ENCODE measurements at places on chromosomes 16 and 17.

DNA sequence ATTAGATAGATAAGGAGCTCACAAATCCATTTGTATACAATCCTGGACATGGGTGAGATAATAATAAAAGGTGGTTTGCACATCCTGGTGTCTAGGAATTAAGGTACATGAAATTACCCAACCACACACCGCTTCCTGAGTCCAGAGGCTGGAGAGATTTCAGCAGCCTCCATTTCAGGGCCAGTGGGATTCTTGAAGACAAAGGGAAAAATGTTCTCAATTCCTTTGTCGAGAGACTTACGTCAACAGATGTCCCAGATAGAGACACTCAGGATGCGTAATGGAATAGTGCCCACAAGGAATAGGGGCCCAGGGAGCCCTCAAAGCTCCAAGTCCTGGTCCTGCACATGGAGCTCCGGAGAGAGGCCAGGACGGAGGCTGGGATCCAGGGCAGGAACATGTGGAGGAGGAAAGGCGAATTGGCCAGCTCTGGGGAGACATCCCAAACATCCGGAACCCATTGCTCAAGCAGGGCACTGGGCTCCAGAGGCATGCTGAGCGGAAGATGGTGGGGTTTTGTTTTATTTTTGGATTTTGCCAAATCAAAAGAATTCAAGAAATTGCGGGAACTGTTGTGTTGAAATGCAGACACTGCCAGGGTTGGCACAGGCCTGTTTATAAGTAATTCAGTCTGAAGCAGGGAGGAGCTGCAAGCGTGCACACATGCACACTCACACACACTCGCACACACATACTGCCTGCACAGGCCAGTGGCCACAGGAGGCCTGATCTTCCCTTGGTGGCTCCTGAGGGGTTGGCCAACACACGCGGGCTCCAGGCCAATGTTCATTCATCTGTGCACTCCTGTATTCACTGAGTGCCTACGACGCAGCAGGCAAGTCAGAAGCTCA is 97.2 kb downstream of the NOG start:
- no peak for DNase-seq

- DNase-seq = peak; percentile 4
These were observed 1.7 kb upstream of the COL1A1 start for GRCh38 chr17:50203086-50203485.

DNA sequence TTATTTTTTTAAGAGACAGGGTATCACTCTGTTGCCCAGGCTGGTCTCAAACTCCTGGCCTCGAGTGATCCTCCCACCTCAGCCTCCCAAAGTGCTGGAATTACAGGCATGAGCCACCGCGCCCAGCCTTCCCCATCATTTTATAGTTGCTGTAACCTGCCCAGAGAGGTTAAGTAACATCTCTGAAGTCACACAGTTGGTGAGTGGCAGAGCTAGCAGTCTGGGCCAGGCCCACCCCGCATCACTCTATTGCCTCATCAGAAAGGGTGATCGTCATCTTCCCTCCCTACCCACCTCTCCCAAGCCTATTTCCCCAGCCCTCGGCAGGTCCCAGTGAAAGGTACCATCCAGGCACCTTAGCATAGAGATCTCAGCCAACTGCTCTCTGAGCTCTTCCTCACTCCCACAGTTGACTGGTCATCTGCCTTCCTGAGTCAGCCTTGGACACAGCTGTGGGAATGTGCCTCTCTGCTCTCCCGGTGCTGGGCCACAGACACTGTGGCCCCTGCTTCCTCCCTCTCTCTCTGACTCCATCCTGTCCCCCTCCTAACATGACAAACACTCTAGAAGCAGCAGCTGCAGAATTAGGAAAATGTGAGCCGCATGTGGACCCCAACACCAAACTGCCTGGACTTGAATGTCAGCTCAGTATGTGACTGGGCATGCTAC is 57.1 kb downstream of the SCNN1B start:
- no peak for DNase-seq

GRCh38 chr16:71929048-71929447 is 33.7 kb downstream of the IST1 start:
- DNase-seq = no peak

- DNase-seq = no peak
These were observed 27.2 kb upstream of the TEKT3 start for GRCh38 chr17:15368600-15368999.

GRCh38 chr17:40562838-40563219 is 2.4 kb downstream of the CCR7 start:
- peak; percentile 51 for DNase-seq

GRCh38 chr16:52470585-52470984 is 76.4 kb downstream of the TOX3 start:
- DNase-seq = no peak

DNA sequence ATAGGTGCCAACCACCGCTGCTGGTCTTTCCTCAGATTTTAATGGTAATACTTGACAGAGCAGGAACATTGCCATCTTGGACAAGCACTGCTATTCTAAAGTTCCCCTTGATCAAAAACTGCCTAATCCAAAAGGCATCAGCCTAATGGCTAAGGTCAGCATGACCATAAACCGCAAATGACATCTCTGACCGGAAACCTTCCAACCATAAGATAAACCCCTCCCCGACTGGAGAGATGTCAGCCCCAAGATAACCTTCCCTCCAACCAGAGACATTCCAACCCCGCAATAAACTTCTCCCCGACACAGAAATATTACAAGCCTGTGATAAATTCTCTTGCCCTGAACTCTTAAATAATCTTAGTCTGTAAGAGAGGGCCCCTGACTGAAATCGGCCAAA is 7.4 kb upstream of the DHX40 start:
- no peak for DNase-seq

DNA sequence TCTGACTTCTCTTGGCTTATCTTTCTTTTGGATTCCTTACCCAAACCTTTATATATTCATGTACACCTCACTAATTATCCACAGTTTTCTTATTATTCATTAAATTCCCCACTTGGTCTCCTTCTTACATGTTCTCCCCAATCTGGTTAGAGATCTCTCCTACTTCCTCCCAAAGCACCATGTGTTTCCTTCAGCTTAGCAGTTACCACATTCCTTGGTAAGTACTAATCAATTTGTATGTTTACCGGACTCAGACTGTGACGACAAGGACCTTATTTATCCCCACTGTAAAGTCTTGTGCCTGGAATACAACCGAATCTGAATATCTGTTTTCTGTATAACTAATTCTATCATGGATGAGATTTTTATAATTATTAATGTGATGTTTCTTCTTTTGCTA is 389.5 kb downstream of the KCNJ2 start:
- no peak for DNase-seq

Measured in activated T-cell treated with anti-CD3 and anti-CD28 coated beads, Interleukin-2, amount 50 U/mL, for 1 hour (primary cell).